ENCODE measurements at places on chromosomes 2 and 18. TPM values are rescaled to one million over a fixed set of nuclear protein-coding genes. Genes with fewer than 3 reads are reported as not detected.

DNA sequence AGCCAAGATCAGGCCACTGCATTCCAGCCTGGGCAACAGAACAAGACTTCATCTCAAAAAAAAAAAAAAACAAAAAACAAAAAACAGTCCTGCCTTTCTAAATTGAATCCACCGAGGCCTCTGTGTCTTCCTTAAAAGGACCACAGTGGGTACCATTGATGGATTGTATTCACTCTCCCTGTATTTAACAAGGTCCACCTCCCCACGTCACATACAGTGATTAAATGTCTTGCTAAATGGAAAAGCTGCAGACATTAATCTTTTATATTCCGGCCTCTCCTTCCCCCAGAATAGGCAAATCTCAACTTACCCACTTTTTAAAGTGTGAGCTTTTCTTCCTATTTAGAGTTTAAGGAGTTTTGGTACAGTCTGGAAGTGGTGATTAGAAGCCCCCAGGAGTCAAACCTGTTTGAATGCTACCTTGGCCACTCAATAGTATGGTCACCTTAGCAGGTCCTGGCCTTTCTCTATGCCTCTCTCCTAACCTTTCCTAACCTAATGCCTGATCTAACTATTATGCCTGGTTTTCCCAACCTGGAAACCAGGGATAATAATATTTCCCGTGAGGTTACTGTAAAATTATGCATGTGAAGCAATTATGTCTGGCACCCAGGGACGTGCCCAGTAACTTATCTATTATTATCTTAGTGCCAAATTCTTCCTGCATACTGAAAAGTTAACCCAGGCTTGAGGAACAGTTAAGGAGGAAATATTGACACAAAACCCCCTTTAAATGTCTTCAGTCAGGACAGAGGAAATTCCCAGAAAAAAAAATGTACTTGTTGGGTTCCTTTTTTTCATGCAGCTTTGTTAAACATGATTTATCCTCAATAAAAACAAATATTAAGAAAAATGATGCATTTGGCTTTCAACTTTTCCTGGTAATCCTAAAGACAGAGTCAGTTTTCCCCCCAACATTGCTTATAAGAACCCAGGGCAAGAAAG lies 3.1 kb downstream of the NFE2L2 start:
- DNase-seq = no peak

DNA sequence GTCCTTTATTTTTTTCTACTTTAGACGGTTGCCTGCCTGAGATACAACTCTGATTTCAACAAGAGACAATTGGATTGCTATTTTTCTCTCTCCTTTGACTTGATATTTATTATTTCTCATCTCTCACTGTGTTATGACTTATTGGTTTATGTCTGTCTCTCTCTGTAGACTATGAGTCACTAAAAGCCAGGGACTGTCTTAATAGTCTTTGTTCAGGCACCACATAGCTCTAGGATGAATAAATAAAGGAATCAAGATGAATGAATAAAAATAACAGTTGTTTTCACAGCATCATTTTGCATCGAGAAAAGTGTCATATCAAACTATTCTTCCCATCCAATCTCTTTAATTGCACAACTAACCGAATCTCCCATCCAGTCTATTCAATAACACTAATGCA lies 31.4 kb upstream of the CD28 start:
- DNase-seq = no peak

The CNRIP1 gene
- 32.8 TPM for polyA plus RNA-seq

The CYBRD1 gene
- 8.0 TPM for polyA plus RNA-seq

The BOK gene
- polyA plus RNA-seq = 76.1 TPM

Data from brain (organoid and tissue), 16 donors.